ENCODE measurements at places on chromosomes 5 and 9.

- no peak for DNase-seq
These were observed 24.8 kb downstream of the IL6ST start for GRCh38 chr5:55969956-55970355.

DNA sequence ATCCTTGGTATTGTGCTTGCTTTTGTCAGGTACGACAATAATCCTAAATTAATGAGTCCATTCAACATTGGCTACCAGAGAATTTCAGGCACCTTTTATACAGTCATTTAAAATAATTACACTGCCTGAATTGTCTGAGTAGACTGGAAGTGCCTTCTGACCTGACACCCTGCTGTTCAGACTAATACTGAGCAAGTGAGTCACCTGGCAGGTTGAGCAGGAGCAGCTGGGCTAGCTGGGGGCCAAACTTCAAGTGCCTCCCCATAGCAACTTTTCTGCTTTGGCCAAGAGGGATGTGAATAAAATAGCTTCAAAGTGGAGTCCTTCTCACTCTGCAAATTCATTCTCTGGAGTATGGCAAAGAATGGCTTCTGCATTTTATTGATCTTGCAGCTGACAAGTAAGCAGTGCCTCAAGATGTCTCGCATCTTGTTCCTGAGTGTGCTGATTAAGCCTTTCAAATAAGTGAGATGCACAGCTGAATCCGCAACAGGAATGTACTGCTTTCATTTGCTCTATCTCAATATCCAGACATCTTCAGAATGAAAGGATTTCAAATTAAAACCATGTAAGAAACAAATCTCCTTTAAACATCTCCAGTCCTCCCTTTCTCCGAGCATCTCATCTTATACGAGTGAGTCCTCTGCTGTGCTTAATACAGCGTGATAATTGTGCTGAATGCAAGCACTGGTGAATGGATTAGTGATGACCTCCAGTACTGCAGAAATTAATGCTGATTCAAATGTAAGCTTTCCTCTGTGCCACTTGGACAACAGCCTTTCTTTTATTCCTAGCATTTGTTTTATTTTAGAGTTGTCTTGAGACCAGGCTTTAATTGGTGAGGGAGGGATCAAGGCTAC is 271.2 kb downstream of the EDIL3 start:
- no peak for DNase-seq

DNA sequence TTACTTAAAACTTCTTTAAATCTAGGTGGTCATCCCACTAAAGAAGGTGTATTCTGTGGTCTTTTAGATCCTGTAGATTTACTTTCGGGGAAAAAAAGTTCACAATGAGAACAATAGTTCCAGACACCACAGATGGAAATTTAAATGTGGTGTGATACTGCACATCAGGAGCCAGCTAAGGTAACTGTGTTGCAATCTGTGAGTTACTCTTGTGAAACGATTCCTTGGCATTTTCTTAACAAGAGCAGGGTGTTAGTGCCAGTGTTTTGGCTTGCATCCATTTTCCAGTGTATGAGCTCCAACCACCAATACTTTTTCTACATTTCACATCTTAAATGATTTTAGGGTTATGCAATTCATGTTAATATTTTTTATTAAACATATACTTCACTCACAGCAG is 674.5 kb downstream of the CETN3 start:
- no peak for DNase-seq

DNA sequence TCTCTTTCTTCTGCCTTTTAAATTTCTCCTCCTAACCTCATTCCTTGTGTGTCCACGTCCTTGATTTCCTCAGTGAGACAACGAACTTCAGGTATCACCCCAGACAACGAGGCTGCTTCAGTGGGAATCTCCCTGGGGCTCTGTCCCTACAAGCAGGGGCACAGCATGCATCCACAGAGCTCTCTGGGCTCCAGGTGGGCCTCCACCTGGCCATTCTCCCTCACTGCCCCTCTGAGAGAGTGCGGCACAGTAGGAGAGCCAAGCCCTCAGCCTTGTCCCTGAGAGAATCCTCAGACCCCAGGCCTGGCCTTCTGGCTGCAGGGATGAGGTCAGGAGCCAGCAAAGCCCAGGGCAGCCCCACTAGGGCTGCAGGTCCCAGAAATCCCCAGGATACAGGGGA is 105.3 kb downstream of the LHFPL2 start:
- DNase-seq: no peak

DNA sequence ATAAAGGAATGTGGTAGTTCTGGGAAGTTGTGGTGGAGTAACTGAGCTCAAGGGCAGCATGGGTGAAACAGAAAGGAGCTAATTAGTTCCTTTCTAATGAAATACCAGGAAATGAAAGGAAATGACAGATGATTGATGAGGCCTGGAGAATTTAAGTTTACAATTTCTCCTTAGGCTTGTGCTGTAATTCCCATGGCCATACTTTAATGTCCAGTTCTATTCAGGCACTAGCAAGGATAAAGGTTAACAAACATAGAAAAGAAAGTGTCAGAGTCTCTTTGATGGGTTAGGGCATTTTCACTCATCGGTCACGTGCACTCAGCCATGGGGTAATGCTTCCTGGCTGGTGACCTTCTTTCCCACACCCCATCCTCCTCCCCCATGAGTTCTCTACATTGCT is 70.3 kb downstream of the CTSL start:
- no peak for DNase-seq

- DNase-seq: no peak
These were observed 6.5 kb upstream of the IL4 start for GRCh38 chr5:132667309-132667708.

DNA sequence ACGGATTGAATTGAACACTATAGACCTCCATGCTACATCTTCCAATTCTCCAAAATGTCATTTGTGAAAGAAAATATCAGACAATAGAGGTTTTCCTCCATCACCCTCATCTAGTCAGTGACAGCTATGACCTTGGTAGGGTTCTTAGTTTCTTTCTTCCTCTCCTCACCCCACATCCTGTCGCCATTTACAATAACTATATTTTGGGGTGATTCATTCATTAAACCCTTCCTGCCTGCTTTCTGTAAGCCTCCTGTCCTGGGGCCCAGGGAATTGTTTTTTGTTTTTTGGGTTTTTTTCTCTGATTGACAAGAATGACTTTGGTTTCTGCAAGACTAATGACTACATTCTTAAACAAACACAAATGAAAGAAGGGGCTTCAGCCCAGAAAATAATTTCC is 82.6 kb downstream of the PRELID2 start:
- DNase-seq: no peak

- no peak for DNase-seq
These were observed 16.4 kb downstream of the MAN2A1 start for GRCh38 chr5:109706095-109706494.

- no peak for DNase-seq
These were observed 565.7 kb upstream of the FTMT start for GRCh38 chr5:121285801-121286521.

- DNase-seq: no peak
These were observed 2.7 kb upstream of the CARD19 start for GRCh38 chr9:93093127-93093876.

DNA sequence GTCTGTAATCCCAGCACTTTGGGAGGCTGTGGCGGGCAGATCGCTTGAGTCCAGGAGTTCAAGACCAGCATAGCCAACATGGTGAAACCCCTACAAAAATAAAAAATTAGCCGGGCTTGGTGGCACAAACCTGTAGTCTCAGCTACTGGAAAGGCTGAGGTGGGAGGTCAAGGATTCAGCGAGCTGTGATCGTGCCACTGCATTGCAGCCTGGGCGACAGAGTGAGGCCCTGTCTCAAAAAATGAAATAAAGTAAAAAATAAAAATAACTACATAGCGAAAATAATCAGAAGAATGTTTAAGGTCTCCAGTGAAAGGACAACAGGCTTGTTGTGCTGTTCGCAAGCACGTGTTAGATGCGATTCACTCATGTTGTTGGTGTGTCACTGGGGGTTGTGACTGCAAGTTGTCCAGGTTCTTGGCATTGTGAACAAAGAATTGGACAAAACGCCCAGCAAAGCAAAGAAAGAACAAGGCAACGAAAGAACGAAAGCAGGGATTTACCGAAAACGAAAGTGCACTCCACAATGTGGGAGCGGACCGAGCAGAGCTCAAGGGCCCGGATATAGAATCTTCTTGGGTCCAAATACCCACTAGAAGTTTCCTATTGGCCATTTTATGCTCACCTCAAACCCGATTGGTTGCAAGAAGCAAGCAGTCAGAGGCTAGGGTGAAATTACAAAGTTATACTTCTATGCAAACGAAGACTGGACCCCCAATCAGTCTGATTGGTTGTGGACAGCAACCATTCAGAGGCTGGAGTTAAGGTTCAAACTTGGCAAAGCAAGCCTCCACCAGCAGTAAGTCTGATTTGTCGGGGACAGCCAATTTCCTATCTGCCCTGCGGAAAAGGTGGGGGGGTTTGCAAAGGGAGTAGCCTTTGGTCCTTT is 844 bp upstream of the MCCC2 start:
- DNase-seq: no peak

GRCh38 chr5:15424769-15425168 is 75.2 kb upstream of the FBXL7 start:
- DNase-seq: no peak

GRCh38 chr9:77764894-77765780 is 117.0 kb upstream of the GNA14 start:
- DNase-seq: no peak
